ENCODE measurements at places on chromosomes 16 and 17.

- DNase-seq = no peak
Observed at GRCh38 chr17:76219670-76220383, 20.5 kb downstream of the RNF157 start.

GRCh38 chr17:34154961-34155730 lies 99.9 kb upstream of the CCL2 start:
- DNase-seq = no peak

- DNase-seq = no peak
Observed at GRCh38 chr17:49406421-49407061, 8.1 kb downstream of the PHB1 start.

GRCh38 chr17:8687737-8688466 lies 56.7 kb downstream of the CCDC42 start:
- no peak for DNase-seq

DNA sequence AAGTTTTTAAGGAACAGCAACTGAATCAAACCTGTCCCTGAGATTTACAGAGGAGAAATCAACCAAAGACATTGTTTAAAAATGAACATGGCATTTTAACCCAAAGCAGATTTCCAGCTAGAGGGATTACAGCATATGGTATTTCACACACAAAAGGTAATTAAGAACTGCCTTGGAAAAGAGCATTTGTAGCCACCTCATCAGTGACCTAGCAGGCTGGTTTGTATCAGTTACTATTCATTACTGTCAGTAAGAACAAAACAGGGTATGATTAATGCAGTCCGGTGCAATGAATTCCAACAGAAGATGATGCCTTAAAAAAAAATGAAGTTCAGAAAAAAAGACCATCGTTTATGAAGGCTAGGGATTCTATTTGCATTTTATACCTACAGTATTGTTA lies 219.9 kb downstream of the CHD9NB start:
- DNase-seq = no peak

DNA sequence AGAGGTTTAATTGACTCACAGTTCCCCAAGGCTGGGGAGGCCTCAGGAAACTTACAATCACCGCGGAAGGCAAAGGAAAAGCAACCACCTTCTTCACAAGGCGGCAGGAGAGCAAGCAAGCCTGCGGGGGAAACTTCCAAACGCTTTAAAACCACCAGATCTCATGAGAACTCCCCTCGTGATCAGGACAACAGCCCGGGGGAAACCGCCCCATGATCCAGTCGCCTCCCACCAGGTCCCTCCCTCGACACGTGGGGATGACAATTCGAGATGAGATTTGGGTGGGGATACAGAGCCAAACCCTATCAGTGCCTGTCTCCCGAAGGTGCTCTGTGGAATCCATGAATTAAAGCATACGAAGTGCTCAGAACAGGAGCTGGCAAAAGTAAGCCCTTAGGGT lies 43.9 kb upstream of the ABR start:
- no peak for DNase-seq

- DNase-seq = no peak
Observed at GRCh38 chr17:57067162-57067561, 17.9 kb upstream of the AKAP1 start.

- no peak for DNase-seq
Observed at GRCh38 chr16:4747906-4748681, 13.8 kb downstream of the DNAAF8 start.

DNA sequence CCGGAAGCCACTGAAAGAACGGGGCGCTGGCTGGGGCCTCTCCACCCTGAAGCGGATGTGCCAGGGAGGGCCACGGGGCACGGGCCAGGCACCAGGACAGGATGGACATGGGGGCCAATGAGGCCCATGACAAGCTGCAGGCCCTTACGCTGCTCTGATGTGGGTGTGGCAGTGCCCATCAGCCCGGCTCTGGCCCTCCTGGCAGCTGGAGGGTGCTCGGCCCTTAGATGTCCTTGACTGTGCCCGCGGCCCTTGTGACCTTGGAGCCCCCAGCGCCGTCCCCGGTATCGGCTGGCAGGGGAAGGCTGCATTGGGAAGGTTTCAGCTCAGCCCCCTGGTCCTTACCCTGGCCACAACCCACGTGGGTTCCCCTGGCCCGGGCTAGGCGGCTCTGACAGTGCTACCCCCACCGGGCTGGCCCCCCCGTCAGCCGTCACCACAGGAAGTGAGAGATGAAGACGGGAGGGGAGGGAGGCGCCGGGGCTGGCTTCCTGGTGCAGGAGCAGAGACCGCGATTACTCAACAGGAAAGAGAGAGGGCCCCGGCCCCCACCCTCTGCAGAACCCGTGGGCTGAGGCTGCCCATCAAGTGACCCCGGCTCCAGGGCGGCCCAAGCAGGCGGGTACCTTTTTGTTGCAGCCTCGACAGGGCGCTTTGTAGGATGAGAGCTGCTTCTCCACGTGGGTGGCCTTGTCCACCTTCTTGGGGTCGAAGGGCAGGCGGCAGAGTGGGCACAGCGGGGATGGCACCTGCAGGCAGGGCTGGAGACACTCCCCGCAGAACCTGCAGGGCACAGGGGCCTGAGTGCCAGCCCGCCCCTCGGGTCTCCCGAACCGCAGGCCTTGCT lies 5.3 kb downstream of the RNF166 start:
- DNase-seq = peak; percentile 86

DNA sequence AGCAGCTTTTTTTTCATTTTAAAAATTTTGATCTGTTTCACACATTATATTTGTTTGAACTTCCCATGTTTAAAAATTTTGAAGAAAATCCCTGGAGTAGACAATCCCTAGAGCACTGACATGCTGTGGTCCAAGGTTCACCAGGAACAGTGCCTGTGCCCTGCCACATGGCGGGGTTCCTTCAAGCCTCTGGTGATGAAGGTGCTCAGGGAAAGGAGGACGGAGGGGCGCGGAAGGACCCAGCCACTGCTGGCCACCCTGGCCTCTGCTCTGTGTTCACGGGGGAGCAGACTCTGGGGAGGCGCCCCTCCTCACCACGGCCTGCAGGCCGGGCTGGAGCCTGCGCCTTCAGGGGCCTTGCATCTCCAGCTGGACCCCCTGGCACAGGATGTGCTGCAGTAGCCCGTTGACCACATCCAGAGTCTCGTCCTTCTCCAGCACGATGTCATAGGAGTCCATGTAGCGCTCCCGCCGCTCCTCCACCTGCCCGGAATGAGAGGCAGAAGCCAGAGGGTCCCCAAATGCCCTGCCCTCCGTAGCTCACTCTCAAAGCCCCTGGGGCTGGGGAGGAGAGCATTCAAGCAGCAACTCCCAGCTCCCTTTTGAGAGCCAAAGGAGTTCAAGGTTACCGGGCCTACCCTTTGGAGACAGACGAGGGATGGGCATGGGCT lies 10.7 kb downstream of the NT5C3B start:
- no peak for DNase-seq

- no peak for DNase-seq
Observed at GRCh38 chr17:5236938-5237540, 2.4 kb upstream of the SCIMP start.

- DNase-seq = no peak
Observed at GRCh38 chr16:31260136-31260931, 559 bp downstream of the ITGAM start.

DNA sequence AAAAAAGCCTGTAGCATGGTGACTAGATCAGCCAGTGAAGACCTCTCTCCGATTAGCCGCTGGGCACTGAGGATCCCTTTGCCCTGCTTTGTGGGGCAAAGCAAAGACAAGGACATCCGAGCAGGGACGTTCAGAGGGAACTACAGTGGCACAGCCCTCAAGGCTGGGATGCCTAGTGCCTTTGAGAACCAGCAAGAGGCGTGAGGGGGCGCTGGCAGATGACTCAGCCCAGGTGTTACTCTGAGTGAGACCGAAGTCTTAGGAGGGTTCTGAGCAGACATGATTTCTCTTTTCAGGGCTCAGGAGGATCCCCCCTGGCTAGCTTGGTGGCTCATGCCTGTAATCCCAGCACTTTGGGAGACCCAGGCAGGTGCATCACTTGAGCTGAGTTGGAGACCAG lies 178.6 kb downstream of the CPPED1 start:
- no peak for DNase-seq

GRCh38 chr16:78353640-78354275 lies 254.3 kb downstream of the WWOX start:
- no peak for DNase-seq

- no peak for DNase-seq
Observed at GRCh38 chr16:75714661-75715060, 11.6 kb downstream of the CPHXL start.

GRCh38 chr16:87384162-87384874 lies 742 bp upstream of the FBXO31 start:
- DNase-seq = no peak

- DNase-seq = no peak
Observed at GRCh38 chr17:83010206-83011200, 68.9 kb upstream of the METRNL start.

DNA sequence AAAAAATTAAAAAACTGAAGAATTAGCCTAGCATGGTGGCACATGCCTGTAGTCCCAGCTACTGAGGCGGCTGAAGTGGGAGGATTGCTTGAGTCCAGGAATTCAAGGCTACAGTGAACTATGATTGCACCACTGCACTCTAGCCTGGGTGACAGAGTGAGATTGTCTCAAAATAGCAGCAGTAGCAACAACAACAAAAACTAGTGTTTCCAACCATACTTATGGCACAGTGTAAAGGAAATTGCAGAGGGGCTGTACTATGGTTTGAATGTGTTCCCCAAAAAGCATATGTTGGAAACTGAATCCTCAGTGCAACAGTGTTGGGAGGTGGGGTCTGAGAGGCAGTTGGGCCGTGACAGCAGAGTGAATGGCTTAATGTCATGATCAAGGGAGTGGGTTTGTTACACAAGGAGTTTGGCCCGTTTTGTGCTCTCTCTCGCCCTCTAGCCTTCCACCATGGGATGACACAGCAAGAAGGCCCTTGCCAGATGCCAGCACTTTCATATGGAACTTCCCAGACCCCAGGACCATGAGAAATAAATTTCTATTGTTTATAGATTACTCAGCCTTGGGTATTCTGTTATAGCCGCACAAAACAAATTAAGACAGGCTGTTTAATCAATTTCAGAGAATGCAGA lies 70.0 kb downstream of the PGS1 start:
- DNase-seq = no peak

DNA sequence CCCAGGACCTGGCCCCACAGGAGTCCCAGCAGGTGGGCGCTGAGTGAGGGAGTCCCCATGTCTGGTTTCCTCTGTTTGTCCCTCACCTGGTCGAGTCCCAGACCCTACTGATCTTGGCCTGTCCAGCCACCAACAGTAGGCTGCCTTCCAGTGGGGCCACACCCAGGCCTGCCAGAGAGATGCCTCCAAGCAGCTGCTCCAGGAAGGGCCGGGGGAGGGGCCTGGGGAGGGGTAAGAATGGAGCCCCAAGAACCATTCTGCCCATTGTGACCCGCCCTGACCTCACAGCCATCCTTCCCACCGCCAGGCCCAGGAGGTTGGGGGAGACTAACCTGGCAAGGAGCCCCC lies 736 bp downstream of the SPATA20 start:
- DNase-seq = no peak

DNA sequence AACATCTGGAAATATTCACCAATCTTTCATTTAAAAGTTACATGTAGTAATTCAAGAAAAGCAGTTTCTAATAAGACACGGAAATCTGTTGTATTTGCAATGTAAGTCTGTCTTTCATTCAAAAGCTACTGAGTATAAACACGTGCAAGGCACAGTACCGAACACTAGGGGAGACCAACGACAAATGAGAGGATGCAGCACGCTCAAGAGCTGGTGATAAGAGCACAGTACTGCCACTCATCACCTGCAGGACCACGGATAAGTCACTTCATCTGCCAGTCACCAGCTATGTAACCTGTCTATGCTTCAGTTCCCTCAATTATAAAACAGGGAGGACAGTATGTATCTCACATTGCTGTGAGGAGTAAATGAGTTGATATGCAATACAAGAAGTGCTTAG lies 67.1 kb downstream of the CLEC18A start:
- DNase-seq = no peak

GRCh38 chr17:83098241-83099085 lies 19.1 kb downstream of the METRNL start:
- DNase-seq = no peak

GRCh38 chr17:7328840-7329373 lies at the start of gene NEURL4:
TSS of gene NEURL4 (minus strand) at chr17:7329335. CDS start at chr17:7329312, 23 bp downstream.
- no peak for DNase-seq

GRCh38 chr16:28110977-28111376 lies 47.5 kb upstream of the GSG1L start:
- DNase-seq = no peak

DNA sequence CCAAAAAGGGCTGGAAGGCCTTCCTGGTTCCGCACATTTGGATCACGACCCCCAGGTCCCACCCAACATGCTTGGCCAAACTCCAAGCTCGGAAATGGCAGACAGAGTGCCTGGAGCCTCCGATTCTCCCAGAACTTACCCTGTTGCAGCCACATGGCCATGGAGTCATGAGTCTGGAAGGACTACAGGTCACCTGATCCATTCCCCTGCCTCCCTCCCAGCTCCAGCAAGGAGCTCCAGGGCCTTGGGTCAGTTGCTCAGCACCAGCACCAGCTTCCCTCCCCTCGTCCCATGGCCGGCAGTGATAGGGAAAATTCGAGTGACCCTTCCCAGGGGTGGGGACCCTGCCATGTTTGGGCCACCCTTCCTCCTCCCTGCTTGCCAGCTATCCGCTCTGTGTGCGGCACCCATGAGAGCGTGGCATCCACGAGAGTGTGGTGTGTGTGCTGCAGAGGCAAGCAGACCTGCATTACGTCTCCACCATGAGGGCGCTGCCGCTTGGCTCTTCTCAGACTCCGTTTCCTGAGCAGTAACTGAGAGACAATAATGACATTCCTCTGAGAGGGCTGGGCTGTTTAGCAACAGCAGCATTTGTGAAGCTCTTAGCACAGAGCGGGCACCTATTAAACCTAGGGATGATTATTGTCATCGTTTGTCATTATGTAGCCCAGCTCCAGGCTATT lies 21.3 kb upstream of the RPL38 start:
- no peak for DNase-seq

DNA sequence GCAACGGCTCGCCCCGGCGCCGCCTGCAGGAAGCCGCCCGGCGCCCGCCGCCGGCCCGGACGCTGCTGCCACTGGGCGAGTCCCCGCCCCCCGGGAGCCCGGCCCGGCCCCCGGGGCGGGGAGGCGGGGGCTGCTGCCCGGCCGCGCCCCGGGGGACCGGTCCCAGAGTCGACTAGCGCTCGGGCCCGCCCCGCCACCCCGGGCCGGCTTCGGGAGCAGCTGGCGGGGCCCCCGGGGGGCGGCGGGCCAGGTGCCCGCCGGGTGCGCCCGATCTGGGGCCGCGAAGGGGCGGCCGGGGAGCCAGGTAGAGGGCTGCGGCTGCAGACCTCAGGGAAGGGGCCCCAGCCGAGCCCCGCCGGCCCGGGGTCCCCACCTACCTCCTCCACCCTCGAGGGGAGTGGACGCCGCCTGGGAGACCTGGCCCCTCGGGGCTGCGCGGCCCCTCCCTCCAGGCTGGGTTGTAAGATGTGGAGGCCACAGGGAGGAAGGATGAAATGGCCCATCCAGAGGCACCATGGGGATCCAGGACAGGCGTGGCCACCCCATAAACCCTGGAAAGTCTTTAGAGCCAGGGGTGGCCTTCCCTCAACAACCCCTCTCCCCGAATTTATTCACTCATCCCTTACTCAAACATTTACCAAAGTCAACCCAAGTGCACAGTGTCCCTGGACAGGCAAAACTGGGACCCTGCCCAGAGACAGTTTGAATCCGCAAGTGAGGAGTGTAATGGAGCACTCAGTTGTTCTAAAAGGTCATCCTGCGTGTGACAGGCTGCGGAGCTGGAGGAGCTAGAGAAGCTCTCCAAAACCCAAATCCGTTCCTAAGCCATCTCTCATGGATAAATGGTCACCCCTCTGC lies at the start of gene CDYL2:
Gene CDYL2 (minus strand): TSS at position 73 of the 858 bp plus-strand sequence. CDS start 425 bp downstream, outside the sequence.
- peak; percentile 55 for DNase-seq

GRCh38 chr16:23578101-23578830 lies 17.9 kb downstream of the NDUFAB1 start:
- no peak for DNase-seq
